ENCODE measurements at places on chromosomes 1 and 21.

DNA sequence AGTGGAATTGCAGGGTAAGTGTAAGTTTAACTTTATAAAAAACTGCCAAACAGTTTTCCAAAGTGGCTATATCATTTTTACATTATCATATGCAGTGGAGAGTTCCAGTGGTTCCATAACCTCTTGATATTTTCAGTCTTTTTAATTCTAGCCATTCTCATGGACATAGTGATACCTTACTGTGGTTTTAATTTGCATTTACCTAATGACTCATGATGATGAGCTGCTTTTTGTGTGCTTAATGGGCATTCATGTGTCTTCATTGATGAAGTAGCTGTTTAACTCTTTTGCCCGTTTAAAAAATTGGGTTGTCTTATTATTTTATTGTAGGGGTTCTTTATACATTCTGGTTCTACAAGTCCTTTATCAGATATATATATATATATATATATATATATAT is 29.4 kb downstream of the SNX27 start:
- DNase-seq = no peak

DNA sequence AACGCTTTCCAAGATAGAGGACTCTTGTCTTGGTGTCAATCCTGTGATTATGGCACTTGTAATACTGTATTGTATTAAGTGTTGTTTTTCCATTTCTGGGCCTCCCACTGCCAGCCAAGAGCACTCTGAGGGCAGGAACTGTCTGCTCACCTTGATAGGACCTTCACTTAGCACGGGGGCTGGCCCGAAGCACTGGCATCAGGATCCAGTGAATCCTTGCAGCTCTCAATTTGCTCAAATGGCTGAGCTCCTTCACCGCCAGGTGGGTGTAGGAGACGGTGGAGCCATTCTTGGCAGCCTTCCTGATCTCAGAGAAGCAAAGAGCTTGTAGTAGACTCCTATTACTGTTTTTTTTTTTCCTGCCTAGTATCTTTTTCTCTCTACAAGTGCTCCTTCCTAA is 17.7 kb downstream of the MECR start:
- DNase-seq = no peak

GRCh38 chr1:168466714-168467131 is 77.1 kb downstream of the XCL2 start:
- DNase-seq = no peak

- peak; percentile 36 for DNase-seq
Observed at GRCh38 chr21:36113647-36114428, 21.0 kb upstream of the CBR3 start.

- DNase-seq = no peak
Observed at GRCh38 chr1:68384321-68384813, 65.4 kb downstream of the RPE65 start.

GRCh38 chr1:47436979-47437446 is 831 bp upstream of the FOXD2 start:
- no peak for DNase-seq

GRCh38 chr1:165152727-165153126 is 203.8 kb downstream of the LMX1A start:
- no peak for DNase-seq

DNA sequence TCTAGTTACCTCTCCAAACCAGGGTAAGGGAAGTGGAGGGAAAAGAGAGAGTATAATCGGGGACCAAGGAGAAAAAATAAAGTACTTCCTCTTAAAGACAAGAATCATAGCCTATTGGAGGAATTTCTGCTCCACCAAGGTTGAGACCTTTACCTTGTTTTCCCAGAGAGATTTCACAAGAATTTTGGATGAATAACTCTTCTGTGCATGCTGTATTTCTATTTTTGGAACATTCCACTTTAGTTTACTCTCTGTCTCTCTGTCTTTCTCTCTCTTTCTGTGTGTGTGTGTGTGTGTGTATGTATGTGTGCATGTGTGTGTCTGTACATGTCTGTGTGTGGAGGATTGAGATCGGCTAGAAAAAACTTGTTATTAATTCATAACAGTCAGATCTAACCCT is 318.4 kb upstream of the RGS18 start:
- DNase-seq = no peak

DNA sequence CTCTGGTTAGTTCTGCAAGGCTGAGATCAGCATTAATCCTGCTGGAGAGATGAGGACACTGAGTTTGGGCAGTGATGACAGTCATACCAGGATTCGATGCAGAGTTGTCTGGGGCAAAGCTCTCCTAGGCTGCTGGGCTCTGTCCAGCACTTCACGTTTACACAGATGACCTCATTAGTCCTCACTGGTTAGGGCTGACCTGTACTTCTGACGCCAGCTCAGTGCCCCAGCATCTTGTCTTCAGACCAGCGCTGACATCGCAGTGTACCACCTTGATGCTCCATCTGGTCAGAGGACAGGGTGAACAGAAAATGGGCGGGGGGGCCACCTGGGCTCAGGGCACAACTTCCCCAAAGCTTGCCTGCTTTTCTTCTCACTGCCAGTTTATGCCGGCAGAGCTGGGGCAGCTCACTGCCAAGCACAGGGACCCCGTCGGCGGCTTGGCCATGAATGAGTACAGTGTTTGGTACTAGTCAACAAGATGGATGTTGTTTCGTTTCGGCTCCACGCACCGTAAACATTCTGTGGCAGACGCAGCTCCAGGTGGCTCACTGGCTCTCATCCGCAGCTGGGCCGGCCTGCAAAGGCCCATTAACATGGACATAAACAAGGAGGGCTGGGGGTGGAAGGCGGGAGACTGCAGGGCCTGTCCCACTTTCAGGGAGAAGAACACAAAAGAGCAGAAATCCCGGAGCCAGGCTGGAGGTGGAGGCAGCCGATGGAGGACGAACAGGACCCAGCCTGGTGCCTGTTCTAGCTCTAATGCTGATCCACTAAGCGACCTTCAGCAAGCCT is 118.7 kb downstream of the GLIS1 start:
- DNase-seq = no peak

DNA sequence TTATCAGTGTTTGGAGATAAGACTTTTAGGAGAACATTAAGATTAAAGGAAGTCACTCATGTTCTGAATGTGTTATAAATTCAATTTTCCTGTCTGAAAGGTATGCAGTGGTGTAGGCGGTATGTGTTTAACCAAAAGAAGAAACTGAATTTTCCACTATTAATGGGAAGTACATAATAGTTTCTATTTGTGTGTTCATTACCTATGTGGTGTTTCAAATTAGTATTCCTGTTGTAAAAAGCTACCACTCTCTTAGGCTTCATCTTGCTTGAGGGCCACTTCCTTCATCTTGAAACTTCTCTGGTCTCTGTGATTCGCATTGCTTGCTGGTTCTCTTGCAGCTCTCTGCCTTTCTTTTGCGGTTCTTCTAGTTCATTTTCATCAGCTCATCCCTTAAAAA is 123.4 kb downstream of the HLX start:
- no peak for DNase-seq

DNA sequence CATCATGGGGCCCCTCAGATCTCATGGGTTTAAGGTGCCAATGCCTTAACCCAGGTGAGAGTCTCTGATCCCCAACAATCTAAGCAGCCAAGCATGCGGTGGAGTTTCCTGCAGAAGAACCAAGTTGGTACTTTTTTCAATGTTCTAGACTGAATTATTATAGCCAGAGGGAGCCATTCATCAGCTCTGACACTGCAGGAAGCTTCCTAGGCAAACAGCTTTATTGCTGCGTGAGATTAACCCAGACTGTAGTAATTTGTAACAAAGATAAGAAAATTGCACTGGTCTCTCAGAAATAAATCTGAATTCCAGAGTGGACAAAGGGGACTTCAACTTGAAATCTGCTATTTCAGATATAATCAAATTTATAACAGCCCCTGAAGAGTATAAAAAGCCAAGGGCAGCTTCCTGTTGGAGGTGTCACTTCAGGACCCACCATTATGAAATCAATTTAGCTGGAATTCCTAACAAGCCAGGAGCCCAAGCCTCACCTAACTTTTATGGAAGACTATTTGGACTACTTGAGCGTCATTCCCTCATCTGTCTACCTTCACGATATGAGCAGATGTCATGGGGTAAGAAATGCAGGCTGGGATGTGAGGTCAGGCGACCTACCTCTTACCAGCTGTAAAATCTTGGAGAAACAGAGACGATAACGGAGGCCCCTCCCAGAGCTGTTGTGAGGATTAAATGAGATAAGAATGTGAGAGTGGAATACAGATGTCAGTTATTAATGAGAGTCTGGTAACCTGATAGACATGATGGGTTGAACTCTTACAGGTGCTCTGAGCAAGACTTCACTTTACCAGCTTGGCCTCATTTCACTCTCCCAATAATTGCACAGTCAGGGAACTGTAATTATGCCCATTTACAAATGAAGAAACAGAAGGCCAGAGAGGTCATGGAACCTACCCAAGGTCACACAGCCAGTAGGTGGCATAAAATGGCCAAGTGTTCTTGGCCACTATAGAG is 135.1 kb downstream of the RRAGC start:
- no peak for DNase-seq

GRCh38 chr1:119721896-119722295 is 10.2 kb downstream of the PHGDH start:
- no peak for DNase-seq

DNA sequence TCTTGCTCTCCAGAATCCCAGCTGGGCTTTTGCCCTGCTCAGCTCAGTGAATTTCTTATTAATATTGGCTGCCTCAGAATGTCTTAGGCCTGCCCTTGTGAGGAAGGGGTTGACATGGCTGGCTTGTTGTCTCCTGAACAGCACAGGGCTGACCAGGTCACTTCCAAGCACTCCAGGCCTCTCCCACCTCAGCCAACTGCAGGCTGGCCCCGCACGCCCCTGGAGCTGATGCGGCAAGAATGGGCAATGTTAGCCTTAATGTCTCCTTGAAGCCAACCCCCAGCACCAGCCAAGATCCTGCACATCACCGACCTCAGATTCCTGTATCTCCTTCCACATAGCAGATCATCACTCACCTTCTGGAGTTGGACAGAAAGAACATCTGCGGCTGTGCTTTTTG is 598.6 kb downstream of the AJAP1 start:
- no peak for DNase-seq

Data from activated T-helper 1 cell treated with anti-CD3 and anti-CD28 coated beads, Interleukin-12 subunit alpha, Interleukin-12 subunit beta, Interleukin-2, Interleukin-4 antibody, amounts not matched to agents 30 ng/mL and 10 ng/mL and 1 ng/mL, durations not matched to agents 14 hours and 24 hours and 36 hours (primary cell).